HepG2 (cell line): ENCODE measurements at places on chromosomes 16 and 17.

DNA sequence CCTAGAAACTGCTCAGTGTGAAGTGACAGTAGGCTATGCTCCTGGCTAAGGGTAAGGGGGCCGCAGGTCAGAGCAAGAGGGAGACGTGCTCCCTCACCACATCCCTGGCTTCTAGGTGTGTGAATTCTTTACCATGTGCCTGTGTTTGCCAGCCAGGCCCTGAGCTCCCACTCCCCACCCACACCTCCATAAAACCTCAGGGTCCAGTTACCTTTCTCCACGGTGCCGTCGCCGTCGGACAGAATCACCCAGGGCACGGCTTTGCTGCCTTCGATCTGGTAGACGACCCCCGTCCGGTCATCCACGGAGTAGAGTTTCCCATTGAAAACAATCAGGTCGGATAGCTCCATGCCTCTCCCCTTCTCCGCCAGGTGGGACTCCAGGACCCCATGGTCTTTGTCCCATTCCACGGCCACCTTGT is 12.8 kb downstream of the CANT1 start:
- DNase-seq, result no peak

DNA sequence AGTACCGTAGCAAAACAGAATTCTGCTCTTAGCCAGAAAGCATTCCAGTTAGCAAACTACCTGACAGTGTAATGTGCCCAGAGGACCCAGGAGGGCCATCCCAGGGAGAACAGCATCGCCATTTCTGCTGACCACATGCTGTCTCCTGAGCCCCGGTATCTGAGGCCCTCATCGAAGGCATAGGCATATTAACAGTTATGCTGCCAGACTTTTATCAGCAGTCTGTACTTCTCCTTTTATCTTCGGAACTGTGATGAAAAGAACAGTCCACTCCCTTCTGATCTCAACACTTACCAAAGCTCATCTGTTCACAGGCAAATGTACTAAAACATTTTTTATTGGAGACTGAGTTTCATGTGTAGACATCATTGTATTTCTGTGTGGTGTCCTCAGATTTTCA is 236.4 kb downstream of the PRKCA start:
- DNase-seq, result no peak

- DNase-seq, result no peak
Measured at GRCh38 chr17:6240601-6241000, 170.4 kb downstream of the WSCD1 start.

DNA sequence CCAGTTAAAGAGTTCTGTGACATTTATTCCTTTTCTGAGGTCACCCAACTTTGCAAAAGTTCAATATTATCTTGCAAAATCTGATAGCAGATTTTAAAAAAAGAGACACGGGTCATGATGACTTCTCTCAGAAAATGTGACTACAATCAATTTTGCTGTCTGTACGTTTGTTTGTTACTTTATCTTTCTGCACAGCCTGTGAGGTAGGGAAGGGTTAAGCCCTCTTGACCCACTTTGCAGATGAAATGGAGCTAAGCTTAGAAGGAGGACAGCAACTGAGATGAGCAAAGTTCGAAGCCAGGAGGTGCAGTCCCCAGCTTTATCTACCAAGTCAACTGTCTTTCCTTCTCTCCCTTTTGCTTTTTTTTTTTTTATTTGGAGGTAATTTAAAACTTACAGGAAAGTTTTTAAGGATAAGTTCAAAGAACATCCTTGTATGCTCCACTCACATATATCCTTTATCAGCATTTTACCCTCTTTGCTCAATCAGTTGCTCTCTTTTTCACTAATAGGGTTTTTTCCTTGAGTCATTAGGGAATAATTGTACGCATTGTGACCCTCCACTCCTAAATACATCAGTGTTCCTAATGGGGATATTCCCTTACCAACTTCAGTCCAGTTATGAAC is 86.8 kb downstream of the MSI2 start:
- no peak for DNase-seq

DNA sequence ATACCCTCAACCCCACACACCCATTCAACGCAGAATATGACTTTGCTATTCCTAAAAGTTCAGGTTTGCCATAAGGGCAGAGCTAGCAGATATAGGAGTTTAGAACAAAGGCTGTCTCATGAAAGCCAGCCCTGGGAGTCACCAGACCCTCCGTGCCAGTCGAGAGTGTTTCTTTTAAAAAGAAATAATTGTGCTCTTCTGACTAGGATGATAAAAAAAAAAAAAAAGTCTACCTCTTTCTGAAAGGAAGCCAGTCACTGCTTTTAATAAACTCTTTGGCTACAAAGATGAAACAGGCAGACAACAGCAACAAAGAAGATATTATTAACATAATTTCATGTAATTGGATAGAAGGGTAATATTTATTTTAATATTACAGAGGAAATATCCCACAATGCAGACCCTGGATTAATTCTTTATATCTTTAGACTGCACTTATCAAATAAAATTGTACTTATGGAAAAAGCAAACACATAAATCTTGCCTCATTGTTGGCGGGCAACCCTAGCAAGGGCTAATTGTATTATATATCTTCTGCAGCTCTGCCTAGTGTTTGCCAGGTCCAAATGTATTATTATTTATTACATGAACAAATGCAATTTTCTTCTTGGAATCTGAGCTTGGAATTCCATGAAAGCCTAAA is 277.5 kb upstream of the DYNLRB2 start:
- DNase-seq, result no peak

GRCh38 chr17:56808503-56808902 is 25.2 kb downstream of the C17orf67 start:
- no peak for DNase-seq

- DNase-seq, result no peak
Measured at GRCh38 chr16:11806721-11807120, 9.7 kb upstream of the ZC3H7A start.

- no peak for DNase-seq
Measured at GRCh38 chr16:20042848-20043247, 30.8 kb downstream of the GPR139 start.

GRCh38 chr17:43891851-43892646 is 15.3 kb downstream of the MPP2 start:
- DNase-seq, result no peak

- no peak for DNase-seq
Measured at GRCh38 chr16:67704110-67704509, 15.0 kb downstream of the GFOD2 start.

DNA sequence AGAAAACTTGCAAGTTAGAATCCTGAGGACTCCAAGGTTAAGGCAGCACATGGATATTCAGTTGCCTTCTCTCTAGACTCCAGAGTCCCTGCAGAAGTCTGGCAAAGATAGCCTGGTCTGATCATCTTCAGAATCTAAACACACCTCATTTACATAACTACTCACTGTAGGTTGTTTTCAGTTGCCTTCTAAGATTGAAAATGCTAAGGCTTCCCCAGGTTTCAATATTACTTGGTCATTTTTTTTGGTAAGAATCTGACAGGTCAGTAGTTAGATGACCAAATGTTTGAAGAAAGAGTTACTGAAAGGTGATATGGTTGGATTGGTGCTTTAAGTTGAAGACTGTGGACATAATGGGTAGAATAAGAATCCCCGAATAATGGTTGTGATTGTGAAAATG is 205.4 kb upstream of the KCNJ16 start:
- DNase-seq, result no peak

GRCh38 chr17:73215447-73215846 is 22.6 kb downstream of the COG1 start:
- no peak for DNase-seq

- DNase-seq, result no peak
Measured at GRCh38 chr17:59617156-59617732, 2.5 kb upstream of the CLTC start.

- no peak for DNase-seq
Measured at GRCh38 chr17:8148560-8148959, 3.6 kb downstream of the PER1 start.

DNA sequence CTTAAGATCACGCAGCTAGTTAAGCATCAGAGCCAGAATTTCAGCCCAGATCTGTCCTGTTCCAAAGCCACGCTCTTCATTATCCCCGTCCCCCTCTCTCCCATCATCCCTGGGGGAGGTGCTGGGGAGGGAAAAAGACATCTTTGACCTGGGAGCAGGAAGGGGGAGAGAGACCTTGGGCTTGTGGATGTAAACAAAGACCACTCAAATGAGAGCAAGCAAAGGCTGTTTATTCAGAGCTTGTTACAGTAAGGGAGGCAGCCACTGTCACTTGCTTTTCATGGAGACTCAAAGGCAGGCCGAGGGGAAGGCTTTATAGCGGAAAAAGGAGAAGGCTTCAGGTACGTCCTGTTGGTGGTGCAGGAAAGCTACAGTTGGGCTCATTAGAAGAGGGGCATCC is 3.5 kb upstream of the RPRML start:
- peak; percentile 29 for DNase-seq

GRCh38 chr17:8003594-8004181 is 1.3 kb downstream of the GUCY2D start:
- DNase-seq, result no peak

GRCh38 chr17:63420868-63421680 is 25.0 kb downstream of the CYB561 start:
- DNase-seq, result no peak

DNA sequence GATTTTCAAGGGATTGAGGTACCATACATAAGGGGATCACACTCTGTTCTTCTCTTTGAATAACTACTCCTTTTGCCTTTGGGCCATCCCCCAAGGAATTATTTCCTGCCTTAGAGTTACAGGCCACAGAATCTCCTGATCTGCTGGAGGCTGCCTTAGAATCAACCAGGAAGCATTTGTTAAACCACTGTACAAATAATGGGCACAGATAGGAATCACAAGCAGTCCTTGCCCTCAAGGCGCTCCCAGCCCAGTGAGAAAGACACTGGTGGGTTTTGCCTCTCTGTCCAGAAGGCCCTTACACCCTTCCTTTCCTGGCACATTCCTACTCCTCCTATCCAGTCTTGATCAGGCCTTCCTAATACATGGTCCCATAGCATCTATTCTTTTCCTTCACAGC is 45.9 kb downstream of the MRTFB start:
- no peak for DNase-seq

DNA sequence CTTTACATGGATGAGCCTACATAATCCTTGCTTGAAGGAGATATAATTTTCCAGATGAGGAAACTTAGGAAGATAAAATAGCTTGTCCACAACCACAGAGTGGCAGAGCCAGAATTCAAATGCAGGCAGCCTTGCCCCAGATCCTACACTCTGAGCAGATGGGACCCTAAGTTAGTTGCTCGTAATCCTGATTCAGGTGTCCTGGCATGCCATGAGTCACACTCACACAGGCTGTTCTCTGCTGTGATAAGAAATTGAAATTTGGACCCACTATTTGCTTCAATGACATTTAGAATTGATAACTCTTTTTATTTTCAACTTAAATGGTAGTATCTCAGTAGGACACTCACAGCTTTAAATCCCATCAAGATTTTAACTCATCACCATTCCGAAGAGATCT is 150.7 kb upstream of the CACNG5 start:
- no peak for DNase-seq

GRCh38 chr17:50213026-50214022 is 11.9 kb upstream of the COL1A1 start:
- peak; percentile 73 for DNase-seq

DNA sequence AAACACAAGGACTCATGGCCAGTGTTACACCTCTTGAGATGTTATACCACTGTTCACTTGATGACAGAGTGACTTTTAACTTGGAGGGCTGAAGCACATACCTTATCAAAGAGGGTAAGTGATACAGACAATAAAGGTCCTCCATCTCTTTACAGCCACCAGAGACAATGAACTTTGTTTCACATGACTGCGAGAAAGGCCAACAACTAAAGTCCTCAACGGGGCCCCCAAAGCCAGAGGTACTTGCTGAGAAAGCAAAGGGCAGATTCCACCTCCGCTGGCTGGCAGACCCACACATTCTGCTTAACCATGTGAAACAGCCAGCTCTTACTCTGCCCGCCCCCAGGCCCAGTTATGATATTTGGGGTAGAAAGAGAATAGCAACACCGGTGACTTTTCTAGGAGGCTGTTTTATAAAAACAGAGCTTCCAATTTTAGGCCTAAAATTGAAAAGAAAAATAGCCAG is 21.4 kb downstream of the DCUN1D3 start:
- peak; percentile 85 for DNase-seq

DNA sequence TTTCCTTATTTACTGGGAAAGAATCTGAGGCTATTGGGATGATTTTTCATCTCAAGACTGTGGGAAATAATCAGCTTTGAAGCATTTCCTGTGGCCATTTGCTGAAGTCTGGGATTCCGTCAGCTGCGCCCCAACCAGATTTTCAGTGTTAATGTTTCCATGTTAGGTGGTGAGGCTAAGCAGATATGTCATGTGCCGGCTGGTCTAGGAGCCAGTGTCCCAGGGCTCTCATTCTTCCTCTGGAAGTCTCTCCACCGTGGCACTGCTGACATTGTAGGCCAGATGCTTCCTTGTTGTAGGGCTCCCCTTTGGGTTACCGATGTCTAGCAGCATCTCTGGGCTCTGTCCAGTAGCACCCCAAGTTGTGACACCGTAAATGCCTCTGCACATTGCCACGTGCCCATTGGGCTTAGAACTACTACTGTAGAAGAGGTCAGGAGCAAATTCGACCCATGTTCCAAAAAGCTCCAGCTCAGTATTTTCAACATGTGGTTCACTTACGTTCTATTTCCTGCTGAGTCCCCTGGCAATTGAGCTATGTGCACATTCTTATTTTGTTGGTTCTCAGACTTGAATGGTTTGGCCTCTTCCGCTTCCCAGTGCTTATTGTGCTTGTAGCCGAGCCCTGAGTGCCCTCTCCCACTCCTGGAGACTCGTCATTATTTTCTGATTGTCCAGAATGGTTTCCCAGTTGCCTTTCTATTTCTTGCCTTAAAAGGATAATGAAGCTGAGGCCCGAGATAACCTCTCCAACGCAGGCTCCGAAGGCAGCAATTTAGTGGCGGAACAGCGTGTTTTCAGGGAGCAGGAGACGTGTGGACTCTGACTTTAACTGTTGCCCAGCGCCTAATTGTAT is 82.2 kb downstream of the SPECC1 start:
- DNase-seq, result no peak

- DNase-seq, result peak; percentile 88
Measured at GRCh38 chr17:43576563-43577229, 30.6 kb upstream of the ETV4 start.

GRCh38 chr17:80673152-80673920 is 128.7 kb downstream of the RPTOR start:
- peak; percentile 98 for DNase-seq

DNA sequence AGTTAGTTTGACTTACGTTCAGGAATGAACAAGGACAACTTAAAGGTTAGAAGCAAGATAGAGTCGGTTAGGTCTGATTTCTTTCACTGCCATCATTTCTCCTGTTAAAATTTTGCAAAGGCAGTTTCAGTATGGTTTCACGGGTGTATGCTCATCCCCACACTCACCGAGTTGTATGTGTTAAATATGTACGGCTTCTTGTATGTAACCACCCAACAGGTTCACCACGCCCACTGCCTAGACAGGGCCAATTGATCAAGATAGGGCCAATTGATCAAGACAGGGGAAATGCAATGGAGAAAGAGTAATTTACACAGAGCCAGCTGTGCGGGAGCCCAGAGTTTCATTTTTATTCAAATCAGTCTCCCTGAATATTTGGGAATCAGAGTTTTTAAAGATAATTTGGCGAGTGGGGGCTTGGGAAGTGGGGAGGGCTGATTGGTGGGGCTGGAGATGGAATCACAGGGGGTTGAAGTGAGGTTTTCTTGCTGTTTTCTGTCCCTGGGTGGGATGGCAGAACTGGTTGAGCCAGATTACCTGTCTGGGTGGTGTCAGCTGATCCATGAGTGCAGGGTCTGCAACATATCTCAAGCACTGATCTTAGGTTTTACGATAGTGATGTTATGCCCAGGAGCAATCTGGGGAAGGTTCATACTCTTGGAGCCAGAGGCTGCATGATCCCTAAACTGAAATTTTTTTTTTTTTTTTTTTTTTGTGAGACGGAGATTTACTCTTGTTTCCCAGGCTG is 62.4 kb upstream of the PLCG2 start:
- no peak for DNase-seq
